ENCODE measurements at places on chromosomes 11 and 22. TPM values are rescaled to one million over a fixed set of nuclear protein-coding genes. Genes with fewer than 3 reads are reported as not detected.

GRCh38 chr22:17767233-17768065 lies 6.8 kb downstream of the BID start:
- DNase-seq, result no peak

DNA sequence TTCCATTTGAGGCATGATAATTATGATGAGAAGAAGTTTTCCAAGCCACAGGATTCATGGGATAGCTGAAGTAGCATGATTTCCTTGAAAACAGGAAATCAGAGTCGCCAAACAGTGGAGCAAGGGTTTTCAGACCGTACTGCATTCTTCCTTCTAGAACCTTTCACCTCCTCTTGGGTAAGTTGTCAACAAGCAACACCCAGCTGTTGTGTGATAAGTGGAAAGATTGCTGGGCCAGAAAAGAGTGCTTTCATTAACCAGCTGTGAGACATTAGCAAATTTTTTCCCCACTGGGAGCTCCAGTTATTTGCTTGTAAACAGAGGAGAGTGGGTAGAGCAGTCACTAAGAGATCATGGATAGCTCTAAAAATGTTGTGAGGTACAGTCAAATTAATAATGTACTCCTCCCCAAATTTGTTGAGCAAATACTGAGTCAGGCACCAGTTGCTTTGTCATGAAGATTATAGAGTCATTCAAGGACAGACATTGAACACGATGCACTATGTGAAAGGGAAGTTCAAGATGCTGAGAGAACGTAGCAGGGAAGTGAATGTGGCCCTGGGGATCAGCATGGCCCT lies 11.7 kb upstream of the MPEG1 start:
- DNase-seq, result peak; percentile 39

GRCh38 chr22:27090611-27091011 lies 433.2 kb downstream of the MIAT start:
- DNase-seq, result no peak

Gene SLC2A11
- total RNA-seq, result 30.4 TPM
